ENCODE measurements at places on chromosomes 13 and 19.

- DNase-seq, result no peak
Measured at GRCh38 chr19:43408043-43408442, 6.6 kb upstream of the TEX101 start.

DNA sequence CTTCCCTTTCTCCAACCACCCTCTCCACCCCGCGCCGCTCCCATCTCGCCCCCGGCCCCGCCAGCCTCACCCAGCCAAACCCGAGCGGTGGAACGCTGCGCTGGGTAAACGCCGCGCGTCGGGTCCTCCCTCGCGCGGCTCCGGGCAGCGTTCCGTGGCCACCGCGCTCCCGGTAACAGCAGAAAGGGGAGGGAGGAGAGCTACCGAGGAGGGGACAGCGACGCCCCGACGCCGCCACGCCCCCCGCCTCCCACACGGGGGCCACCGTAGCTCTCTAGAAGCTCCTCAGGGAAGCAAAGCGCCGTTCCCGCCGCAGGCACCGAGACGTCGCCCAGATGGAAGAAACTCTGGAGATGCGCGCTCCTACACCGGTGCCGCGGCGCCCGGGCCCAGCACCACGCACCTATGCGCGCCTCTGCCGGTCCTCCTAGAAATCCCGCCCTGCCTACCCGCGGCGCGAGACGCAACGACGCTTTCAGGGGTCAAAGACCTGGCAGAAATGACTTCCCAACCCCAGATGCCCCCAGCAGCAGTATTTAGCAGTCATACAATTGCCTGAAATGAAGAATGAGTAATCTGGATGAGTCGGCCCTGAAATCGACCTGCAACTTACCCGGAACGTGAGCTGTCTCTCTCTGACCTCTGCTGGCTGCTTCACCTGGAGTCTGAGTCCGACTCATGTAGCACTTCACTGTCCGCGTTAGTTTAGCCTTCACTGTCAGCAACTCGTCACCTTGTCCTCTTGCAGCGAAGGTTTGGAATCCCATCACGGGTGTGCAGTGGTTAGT, at the start of gene RUBCNL:
Gene RUBCNL, minus strand, starts transcription at position 189 of the 788 bp plus-strand sequence. CDS start 14,777 bp downstream, outside the sequence.
- peak; percentile 47 for DNase-seq

GRCh38 chr19:3336680-3337523, 29.5 kb upstream of the NFIC start:
- DNase-seq, result no peak

GRCh38 chr19:47427241-47428176, 8.2 kb upstream of the MEIS3 start:
- peak; percentile 68 for DNase-seq

DNA sequence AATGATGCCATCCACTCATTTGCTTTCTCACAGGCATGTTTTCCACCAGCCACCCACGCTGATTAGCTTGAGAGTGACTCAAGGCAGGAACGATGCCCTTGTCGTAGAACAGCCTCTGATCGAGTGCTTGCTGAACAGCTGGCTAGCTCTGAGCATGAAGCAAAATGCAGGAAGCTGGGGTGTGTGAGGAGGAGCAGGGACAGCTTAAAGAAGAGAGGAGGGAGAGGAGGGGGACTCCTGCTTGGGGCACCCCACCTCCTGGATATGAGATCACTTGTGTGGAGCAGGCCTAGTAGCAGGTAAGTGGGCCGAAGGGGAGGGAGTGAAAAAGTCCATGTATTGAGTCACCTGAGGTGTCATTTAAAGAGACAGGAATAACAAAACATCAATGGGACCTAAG, 48.8 kb downstream of the IRS2 start:
- DNase-seq, result no peak

GRCh38 chr13:93098972-93099371, 127.6 kb upstream of the GPC6 start:
- no peak for DNase-seq

DNA sequence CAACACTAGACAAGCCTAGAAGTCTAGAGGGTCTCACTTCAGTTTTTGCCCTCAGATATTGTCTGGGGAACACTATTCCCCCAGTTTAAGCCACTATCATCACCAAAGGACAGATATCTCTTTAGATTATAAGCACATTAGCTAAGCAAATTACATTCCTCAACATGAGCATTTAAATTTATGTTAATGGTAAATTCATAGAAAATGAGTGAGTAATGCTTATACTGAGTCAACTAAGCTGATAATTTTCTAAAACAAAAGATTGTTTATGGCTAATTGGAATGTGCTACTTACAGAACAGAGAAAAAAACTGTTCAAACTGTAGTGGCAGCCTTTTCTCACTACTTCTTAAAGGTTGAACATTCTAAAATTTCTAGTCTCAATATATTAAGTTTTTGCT, 290.2 kb downstream of the SLITRK1 start:
- no peak for DNase-seq

- no peak for DNase-seq
Measured at GRCh38 chr13:99740251-99740979, 231.2 kb downstream of the ZIC5 start.

GRCh38 chr19:46766569-46767317, 20.5 kb upstream of the STRN4 start:
- DNase-seq, result peak; percentile 56

GRCh38 chr13:74047931-74048600, 86.1 kb downstream of the KLF12 start:
- DNase-seq, result no peak

DNA sequence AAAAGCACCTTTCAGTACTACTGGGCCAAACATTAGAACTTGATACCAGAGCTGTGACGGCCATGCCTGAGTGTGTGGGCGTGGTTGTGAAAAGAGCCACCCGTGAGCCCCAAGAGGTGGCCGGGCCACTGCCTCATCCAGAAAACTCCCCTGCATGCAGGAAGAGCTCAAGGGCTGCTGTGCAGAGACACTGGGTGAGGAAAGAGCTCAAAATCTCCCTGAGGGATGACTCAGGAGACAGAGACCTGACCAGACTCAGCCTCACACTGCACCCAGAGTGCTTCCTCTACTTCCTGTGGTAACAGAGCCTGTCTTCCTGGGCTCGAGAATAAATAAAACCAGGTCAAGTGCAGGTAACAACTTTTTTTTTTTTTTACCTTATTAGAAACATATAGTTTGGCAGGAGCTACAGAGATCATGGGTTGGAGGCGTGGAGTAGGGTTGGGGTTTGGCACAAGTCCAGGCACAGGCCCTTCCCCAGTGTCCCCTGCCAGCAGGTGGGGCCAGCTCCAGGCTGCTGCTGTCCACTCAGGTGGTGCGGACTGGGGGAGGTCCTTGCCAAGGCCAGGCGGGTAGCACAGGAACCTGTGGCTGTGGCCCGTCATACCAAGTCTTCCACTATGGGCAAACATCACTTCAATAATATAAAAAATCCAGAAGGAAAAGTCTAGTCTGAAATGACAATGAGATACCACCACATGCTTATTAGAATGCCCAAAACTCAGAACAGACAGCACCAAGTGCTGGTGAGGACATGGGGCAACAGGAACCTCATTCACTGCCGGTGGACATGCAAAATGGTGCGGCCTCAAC, 25.5 kb downstream of the ELL start:
- peak; percentile 42 for DNase-seq

GRCh38 chr13:49046002-49046401, 70.3 kb downstream of the FNDC3A start:
- DNase-seq, result no peak
